ELF-1 (cell line): ENCODE measurements at places on chromosomes 5 and 9.

DNA sequence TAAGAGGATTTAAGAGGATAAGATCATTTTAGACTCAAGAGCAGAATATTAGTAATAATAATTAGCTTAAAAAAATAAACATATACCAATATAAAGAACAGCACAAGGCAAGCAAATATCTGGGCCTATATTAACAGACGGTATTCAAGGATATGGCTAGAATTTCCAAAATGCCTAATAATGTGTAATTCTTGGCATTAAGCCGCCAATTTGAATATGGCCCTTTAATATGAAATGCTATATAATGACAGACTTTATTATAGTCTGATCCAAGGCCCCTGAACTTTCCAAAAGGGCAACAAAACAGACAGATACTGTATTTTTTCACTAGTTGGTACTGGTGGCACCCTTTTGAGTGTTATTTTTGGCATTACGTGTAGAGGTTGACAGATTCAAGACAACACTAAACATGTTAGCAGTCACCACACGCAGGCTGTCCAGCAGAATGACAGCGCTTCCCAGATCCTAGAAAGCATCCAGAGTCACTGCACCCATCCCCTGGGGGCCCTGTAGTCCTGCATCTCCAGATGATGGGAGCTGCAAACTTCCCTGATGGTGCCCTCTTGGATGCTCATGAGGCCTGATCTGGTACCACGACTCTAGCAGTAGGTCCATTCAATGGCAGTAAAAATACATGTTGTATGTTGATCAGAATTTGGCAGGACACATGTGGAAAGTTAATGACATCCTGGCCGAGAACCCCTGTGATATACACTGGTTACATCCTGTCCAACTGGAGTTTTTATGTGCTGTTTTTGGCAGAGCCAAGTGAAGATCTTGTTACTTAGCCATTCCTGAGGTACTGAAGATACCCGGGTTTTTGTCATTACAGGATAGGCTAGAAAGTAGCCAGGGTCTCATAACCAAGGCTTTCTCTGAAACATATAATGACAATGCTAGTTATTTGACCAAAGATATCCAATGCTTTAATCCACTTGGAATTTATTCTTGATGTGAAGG lies 1.7 kb upstream of the ABL1 start:
- no peak for DNase-seq

DNA sequence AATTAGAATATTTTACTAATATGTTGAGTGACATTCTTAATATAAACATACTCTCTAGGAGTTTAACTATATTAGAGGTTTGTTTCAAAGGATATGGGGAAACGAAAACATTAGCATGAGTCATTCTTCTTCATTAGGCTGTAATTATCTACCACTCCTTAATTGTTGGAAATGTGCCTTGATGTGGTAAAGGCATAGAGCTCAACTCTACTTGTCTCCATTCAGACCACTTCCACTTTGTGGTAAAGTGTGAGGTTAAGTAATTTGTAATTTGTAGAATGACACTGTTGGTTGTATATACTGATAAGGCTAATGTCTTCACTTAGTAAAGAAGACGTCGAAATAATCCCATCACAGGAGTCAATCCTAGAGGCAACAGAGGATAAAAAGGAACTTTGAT lies 58.1 kb downstream of the HAPLN1 start:
- no peak for DNase-seq

GRCh38 chr5:174165406-174165805 lies 119.9 kb downstream of the NSG2 start:
- DNase-seq = no peak

GRCh38 chr5:141258464-141258863 lies 13.3 kb downstream of the PCDHB15 start:
- DNase-seq = no peak

DNA sequence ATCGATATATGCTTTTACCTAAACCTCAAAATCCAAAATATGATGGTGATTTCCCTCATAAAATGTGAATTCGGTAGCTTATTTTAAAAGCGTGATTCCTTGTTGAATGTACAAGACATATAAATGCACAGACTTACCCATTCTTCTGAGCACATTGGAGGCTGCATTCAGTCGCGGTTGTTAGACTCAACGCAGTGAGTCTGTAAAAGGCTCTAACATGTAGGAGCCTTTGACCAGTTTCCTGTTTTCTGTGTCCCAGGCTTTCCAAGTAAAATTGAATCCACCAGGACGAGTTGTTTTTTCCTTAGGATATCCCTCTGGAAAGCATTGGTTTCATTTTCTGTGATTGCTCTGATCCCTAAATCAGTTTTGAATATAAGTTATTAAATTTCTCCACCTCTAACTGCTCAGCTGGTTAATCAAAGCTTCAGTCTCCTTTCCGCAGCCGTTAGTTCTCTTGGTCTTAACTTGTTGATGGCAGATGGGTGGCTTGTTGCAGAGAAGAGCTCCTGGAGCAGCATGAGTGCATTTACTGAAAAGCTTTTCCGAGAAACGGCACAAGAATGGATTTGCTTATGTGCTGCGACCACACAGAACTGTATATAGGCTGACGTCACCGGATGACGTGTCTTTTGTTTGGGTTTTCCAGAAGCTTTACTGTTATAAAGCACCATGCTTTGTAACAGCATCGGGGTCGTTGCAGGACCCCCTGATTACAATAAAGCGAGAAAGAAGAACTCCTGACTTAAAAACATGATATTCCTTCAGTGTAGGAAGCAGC lies at the start of gene LRRTM2:
Gene LRRTM2 (minus strand): TSS at position 565 of the 781 bp plus-strand sequence. CDS start 424 bp downstream, at position 141.
- no peak for DNase-seq

GRCh38 chr5:150376799-150377771 lies 19.6 kb downstream of the TCOF1 start:
- DNase-seq = no peak

DNA sequence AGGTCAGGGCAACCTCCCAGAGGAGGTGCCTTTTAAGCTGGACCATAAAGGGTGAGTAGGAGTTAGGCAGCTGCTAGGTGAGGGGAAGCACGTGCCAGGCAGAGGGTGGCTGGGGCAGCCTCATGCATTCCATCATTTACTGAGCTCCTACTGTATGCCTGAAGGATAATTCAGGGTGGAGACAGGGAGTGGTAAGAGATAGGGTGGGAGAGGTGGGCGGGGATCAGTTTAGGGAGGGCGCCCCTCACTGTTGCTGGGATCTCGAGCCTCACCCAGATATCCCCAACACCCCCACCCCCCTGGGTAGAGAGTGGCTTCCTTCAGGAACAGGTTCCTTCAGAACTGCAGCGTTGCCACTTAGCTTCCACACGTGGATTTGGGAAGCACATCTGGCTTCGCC lies 74.5 kb upstream of the ASS1 start:
- DNase-seq = no peak

- DNase-seq = no peak
Observed at GRCh38 chr5:76371960-76372322, 31.1 kb upstream of the IQGAP2 start.

GRCh38 chr9:117160254-117160653 lies 254.6 kb downstream of the ASTN2 start:
- DNase-seq = no peak
